Hematopoietic multipotent progenitor cell treated with erythropoietin and hydrocortisone succinate and interleukin-3 and kit ligand, for 17 days (in vitro differentiated cells): ENCODE measurements at places on chromosomes 7 and 10.

- no peak for DNase-seq
Observed at GRCh38 chr10:67784474-67784873, 53.5 kb downstream of the DNAJC12 start.

- no peak for DNase-seq
Observed at GRCh38 chr10:15526754-15527153, 155.7 kb upstream of the FAM171A1 start.

DNA sequence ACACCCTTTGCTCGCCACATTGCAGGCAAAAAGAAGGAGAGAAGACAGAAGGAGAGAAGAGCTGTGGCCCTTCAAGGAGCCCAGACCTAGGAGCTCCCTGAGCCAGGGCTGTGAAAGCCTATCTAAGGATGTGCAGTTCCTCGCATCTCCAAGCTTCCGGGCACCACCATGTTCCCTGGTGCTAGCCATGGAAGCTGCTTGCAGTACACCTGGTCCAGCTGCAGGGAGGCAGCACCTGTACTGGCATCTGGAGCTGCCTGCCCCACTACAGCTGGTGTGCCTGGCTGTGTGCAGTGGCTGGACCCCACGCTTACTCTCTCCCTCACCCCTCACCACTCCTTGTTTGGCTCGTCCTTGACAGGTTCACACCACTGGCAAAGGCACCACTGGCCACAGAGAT, 1111.8 kb upstream of the POT1 start:
- no peak for DNase-seq

- no peak for DNase-seq
Observed at GRCh38 chr10:95327367-95327766, 36.6 kb upstream of the PDLIM1 start.

- DNase-seq: no peak
Observed at GRCh38 chr10:124227055-124227975, 133.9 kb upstream of the CHST15 start.

- no peak for DNase-seq
Observed at GRCh38 chr7:51666751-51667150, 350.1 kb upstream of the COBL start.

DNA sequence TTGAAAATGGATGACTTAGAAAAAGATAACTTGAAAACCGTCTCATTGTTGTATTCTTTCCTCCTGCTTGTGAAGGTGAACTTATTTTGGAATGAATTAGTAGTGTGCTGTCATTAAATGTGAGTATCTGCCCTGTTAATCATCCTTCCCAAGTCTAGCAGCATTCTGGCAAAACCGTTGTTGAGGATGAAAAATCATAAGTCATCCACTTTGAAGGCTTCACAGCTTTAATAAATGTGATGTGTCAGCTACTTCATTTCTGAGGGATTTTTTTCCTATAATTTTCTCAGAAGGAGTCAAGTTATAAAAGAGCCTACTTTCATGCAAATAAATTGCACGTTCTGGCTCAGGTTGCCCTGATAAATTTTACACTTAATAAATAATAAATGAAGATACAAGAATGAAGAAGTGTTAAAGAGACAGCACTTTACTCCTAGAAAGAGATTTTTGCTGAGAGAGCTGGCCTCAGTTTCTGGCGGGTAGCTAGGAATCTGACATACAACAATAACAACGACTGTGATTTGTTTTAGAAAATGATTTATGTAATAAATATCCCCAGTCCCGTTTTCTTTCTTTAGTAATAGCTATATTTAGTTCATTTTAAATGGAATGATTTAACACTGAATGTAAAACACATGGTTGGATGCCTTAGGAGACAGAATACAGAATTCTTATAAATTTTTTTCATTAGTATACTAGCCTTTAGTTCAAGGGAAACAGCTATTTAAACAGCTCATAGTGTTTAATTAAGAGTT, 516.5 kb upstream of the KLF6 start:
- DNase-seq: no peak

GRCh38 chr10:102492983-102493382, 9.5 kb downstream of the ACTR1A start:
- no peak for DNase-seq

GRCh38 chr7:25759748-25760147, 392.2 kb upstream of the NFE2L3 start:
- DNase-seq: no peak

DNA sequence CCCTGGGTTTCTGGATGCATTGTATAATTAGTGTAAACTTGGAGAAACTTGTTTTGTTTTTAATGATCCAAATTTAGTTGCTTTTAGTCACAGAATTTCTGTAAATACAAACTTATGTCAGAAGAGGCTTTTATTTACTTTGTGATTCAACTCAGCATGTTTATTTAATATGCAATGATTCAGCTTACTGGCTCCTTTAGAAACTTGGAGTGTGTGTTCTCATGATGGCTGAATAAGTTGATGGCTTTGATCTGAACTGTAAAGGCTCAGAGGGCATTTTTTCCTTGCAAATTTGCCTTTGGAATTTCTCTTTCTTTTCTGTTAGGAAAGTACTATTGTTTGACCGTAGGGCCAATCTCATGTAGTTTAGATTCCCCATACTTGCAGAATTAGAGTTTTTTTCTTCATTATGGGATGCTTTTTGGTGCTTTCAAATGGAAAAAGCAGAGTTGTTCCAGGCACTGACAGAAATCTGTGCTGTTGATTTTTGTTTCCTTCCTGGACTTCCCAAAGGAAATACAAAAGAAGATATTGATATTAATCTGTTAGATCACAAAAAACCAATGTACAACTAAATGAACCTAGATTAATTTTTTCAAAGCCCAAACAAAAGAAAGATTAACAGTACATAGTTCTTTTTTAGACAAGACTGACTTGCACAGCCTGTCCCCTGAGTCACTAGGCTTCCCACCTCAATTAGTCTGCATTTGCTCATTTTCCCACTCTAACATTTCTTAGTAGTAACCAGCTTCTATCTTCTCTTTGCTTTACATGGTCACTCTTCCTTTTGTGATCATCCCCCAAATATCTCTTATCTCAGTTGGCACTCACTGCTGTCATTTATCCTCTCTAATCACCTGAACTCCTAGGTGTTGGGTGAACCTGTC, 96.8 kb upstream of the AGR3 start:
- DNase-seq: no peak

- DNase-seq: no peak
Observed at GRCh38 chr7:37510043-37510634, 61.5 kb upstream of the ELMO1 start.

DNA sequence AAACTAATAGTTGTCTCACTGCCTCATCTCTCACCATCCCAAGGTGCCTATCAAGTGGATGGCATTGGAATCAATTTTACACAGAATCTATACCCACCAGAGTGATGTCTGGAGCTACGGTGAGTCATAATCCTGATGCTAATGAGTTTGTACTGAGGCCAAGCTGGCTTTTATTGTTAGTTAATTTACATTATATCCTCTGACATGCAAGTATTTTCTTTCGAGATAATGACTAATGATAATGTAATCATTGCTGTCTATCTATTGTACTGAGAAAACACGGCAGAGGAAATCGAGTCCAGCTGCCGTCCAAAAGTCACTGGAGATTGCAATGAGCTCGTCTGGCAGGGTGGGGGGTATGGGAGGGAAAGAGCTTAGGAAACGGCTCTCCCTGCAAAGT, 172.4 kb upstream of the LANCL2 start:
- DNase-seq: no peak

DNA sequence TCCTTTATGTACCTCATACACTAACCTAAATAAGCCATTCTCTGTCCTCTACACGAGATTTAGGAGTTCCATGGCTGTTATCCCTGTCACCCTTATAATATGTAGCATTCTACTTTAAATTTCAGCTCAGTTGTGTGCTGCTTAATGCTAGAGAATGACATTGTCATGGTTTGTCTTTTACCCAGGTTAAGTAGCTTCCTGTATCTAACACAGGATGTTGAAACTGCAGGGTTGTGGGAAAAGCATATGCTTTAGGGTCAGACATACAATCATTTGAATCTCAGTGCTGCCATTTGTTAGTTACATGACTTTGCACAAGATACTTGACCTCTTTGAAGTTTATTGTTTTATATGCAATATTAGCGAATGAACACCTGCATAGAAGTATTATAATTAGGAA, 235.1 kb upstream of the CACNA2D1 start:
- DNase-seq: no peak

DNA sequence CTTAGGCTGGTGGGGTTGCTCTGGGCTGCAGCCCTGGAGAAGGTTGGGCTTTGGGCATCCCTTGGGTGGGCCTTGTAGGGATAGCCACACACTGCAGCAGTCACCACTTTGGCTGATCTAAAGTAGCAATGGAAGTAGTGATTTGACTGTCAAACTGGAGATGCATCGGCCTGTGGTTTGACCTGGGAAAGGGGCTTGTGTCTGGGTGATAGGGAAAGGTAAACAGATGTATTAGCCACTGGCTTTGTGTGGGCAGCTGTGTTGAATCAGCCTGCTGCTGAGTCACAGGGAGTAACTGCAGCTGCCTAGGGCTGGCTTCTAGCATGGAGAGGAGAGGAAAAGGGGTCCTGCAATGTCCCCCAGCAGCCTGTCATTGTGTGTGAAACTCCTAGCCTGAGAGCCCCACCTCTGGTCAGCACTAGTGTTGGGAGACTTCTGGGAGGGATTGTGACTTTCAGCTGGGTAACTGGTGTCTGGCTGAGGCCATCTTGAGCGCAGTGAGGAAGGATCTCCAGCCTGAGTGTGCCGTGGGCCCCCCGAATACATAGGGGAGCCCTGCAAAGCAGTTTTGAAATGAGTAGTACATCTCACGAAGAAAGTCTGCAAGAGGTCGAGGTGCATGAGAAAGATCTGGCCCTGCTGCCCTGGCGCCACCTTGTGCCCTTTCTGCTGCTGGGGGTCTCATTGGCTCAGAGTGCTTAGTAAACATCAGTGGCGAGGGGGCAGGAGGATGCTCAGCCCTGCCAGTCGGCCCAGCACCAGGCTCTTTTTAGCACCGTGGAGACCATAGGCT, 117.3 kb downstream of the FANK1 start:
- peak; percentile 21 for DNase-seq

- no peak for DNase-seq
Observed at GRCh38 chr10:6069081-6069931, 7.1 kb upstream of the IL2RA start.

DNA sequence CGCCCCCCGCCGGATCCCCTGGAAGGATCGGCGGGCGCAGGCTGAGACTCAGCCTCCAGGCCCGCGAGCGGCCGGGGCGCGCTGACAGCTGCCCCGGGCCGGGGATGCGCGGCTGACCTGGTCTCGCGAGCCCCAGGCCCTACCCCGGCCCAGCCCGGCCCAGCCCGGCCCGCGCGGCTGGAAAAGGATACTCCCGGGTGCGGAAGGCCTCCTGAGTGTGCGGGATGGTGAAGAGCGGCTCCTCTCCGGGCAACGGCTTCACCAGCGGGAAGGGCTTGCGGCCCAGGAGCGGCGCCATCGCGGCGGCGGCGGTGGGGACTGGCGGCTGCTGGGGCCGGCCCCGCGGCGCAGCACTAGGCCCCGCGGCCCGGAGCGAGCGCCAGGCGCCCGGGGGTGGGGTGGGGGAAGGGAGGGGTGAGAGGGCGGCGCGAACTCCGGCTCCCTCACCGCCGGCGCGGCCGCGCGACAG, 423 bp downstream of the BAZ1B start:
- DNase-seq: no peak

DNA sequence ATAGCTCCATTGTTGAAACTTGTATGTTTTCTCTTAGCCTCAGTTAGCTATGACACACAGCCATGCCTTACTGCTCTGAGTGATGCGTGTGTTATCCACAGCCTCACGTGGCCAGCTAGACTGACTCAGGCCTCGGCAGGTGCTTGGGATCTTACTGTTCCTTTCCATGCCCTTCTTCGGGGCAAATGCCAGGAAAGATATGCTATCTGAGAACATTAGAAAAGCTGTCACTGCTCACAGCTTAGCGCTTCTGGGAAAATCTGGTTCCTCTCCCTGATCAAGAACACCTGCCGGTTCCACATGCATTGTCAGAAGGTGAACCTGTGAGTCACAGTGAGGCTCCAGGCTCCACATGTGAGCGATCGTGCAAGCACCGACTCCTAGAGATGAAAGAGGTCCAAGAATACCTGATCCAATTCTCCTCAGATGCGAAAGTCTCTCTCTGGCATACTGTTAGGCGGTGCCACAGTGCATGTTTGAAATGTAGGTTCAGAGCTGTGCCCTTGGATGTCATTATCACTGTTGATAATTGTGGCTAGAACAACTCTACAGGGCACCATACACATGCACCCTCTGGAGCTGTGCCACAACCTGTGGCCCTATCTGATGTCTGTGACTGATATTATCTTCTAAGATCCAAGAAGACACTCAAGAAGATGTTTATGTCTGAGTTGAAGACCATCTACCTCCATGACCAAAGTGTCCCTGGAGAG, 247.8 kb upstream of the IGFBP3 start:
- no peak for DNase-seq

DNA sequence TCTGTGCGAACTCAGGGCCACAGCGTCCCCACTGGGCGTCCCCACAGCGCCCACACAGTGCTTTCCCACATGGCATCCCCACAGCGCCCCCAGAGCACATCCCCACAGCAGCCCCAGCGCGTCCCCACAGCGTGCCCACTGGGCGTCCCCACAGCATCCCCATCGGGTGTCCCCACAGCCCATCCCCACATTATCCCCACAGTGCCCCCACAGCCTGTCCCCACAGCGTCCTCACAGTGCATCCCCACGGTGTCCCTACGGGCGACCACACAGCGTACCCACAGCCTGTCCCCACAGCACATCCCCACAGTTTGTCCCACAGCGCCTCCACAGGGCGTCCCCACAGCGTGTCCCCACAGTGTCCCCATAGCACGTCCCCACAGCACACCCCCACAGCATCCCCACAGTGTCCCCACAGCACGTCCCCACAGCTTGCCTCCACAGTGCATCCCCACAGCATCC, 131.6 kb downstream of the ACTR3B start:
- DNase-seq: no peak

- DNase-seq: no peak
Observed at GRCh38 chr7:130369110-130369711, 11.1 kb upstream of the CPA1 start.

GRCh38 chr10:78553792-78554191, 515.0 kb upstream of the ZMIZ1 start:
- DNase-seq: no peak

DNA sequence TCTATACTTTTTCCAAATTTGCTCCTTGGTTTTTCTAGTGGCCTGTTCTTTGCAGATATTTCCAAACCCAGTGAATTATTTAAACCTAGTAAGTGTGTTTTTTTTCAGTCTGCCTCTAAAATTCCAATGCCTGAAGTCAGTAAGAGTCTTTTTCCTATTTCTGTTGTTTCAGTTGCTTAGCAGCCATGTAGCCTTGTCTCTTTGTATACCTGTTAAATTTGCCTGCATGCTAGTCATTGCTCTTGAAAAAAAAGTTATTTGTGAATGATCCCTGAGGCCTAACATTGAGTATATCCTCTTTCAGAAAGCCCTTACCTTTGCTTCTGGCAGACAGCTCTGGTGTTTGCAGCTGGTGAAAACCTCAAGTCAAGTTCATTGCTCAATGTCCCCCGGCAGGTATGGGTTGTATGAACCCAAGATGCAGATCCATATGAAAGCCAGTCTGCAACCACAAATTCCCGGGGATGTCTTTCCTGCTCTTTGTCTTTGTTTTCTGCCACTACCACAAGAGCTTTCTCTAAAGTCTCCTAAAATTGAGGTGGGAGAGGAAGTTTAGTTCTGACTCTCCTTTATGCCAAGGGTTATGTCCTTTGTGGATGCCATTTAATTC, 35.7 kb downstream of the CH25H start:
- DNase-seq: no peak
